ENCODE measurements at places on chromosomes 13 and 19.

DNA sequence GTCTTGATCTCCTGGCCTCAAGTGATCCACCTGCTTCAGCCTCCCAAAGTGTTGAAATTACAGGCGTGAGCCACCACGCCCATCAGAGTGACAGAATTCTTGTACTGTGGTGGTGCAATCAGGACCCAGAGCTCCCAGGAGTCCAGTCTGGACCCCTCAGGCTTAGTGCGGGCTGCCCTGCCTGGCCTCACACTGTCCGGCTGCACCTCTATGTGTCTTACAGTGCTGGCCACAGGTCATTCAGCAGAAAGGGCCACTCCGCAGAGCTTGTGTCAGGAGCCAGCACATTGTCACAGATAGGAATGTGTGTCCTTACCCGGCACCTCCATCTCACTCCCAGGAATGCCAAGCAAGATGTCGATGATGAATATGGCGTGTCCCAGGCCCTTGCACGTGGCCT is 49.2 kb downstream of the SMARCA4 start:
- DNase-seq = no peak

DNA sequence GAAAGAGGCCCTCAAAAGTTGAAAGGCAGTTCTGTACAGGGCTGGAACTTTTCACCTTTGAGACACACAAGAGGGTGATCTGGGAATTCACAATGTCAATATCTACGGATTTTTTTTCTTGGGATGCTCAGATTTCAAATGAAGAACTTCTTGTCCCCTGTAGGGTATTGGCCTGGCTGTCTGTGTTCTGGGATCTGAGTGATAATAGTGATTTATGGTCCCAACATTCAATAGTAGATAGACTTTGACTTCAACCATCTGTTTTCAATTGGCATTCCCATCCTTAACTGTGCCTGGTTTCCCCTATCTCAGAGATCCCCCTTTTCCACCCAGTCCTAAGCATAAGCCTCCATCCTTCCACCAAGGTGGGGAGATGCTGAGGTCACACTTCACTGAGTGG is 274.1 kb downstream of the COG6 start:
- no peak for DNase-seq

- peak; percentile 82 for DNase-seq
Measured at GRCh38 chr19:3047496-3048189, 14.7 kb downstream of the TLE5 start.

- no peak for DNase-seq
Measured at GRCh38 chr19:4320419-4320818, 16.0 kb downstream of the FSD1 start.
